ENCODE measurements at places on chromosomes 5 and 9.

- no peak for DNase-seq
Observed at GRCh38 chr5:41418220-41419031, 92.0 kb downstream of the PLCXD3 start.

- no peak for DNase-seq
Observed at GRCh38 chr5:138369261-138369660, 16.8 kb downstream of the KDM3B start.

- no peak for DNase-seq
Observed at GRCh38 chr5:93163010-93163663, 417.9 kb downstream of the NR2F1-AS1 start.

DNA sequence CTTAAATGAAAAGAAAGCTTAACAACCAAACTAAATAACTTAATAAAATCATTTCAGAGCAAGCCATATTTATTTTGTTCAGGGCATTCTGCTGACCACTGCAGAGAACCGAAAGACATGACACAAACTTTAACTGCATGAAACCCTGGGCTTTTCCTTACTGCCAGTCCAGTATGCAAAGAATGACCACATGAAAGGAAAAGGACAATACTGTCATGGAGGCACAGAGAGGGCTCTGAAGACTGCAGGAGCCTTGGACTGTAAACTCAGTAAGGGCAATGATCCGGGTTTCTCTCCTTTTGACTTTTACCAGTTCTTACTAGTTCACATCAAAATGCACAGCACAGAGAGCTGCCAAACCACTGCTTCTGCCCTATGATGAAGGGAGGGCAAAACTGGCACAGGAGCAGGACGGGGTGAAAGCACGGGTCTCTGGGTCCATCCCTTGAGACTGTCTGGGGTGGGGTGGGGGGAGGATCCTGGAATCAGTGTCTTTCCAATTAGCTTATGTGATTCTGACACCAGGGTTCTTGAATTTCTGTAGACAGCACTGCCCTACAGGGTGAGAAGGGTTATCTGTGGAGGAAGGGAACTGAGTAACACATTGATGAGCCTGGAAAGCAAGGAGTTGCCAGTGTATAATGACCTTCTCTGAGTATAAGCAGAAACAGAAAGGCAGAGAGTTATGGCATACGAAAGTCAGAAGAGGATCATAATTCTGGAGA lies 44.7 kb downstream of the RNF130 start:
- DNase-seq: no peak

DNA sequence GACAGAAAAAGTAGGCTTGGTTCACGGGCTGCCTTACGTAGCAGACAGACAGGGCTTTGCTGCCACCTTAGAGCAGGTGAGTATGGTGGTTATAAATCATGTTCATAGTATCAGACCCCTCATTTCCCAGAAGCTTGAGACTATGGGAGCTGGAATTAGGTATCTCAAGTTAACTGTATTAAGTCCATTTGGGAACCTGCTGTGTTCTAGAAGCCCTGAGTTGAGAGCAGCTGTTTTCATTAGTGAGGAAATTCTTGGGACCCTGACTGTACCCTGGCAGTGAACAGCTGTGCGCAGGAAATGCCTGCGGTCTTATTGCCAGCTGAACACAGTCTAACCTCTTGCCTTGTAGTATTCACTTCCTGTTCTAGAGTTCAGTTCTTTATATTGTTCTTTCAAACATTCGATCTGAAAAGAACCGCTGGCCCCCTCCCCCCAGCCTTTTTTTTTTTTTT lies 29.8 kb downstream of the UGCG start:
- DNase-seq: no peak

DNA sequence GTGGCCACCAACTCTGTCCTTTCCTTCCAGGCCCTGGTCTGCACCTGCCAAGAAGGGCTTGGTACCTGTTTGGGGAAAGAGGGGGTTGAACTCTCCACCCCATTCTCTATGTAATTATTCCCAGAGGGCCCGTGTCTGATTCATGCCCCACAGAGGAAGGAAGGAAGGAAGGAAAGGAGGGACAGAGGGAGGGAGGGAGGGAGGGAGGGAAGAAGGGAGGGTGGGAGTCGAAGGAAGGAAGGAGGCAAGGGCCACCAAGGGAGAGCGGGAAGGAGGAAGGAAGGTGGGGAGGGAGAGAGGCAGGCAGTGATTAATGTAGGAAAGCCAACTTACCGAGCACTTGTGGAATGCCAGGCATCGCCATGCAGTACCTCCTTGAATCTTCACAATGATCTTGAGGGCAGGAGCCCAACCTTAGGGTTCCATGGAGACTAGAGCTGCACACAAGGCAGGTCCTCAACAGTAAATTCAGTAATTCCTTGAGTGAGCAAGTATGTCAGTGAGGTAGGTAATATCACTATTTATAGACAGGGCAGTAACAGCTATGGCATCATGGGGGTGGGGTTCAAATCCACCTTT lies 75.8 kb downstream of the FGF18 start:
- no peak for DNase-seq

GRCh38 chr9:10265153-10265631 lies 347.6 kb downstream of the PTPRD start:
- DNase-seq: no peak

- no peak for DNase-seq
Observed at GRCh38 chr9:38177680-38178079, 108.7 kb upstream of the SHB start.

- DNase-seq: no peak
Observed at GRCh38 chr5:56450766-56451165, 217.6 kb upstream of the ANKRD55 start.

GRCh38 chr5:141915881-141916336 lies 7.8 kb upstream of the DELE1 start:
- DNase-seq: no peak

- no peak for DNase-seq
Observed at GRCh38 chr5:65967288-65968066, 41.1 kb downstream of the ERBIN start.

- no peak for DNase-seq
Observed at GRCh38 chr9:12718482-12719026, 25.4 kb downstream of the TYRP1 start.

DNA sequence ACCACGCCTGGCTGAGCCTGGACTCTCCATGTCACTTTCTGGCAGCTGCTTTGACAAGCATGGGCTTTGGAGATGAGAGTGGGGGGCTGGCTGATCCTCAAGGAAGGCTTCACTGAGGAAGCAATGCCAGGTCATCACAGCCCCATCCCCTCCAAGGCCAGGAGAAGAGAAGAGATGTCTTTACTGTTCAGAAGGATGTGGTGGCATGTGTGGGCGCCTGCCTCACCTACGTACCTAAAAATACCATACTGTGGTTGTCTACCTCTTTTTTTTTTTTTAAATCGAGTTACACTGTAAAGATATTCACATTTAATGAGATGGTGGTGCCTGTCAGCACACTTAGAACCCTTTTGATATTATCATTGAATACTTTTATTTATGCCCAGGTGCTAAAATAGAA lies 26.4 kb upstream of the CTNNA1 start:
- DNase-seq: no peak

DNA sequence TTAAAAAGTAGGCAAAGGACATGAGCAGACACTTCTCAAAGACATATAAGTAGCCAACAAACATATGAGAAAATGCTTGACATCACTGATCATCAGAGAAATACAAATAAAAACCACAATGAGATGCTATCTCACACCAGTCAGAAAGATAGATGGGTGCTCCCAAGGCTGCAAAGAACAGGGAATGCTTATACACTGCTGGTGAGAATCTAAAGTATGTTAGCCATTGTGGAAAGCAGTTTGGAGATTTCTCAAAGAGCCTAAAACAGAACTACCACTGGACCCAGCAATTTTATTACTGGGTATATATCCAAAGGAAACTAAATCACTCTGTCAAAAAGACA lies 154.2 kb downstream of the NDUFS4 start:
- no peak for DNase-seq

DNA sequence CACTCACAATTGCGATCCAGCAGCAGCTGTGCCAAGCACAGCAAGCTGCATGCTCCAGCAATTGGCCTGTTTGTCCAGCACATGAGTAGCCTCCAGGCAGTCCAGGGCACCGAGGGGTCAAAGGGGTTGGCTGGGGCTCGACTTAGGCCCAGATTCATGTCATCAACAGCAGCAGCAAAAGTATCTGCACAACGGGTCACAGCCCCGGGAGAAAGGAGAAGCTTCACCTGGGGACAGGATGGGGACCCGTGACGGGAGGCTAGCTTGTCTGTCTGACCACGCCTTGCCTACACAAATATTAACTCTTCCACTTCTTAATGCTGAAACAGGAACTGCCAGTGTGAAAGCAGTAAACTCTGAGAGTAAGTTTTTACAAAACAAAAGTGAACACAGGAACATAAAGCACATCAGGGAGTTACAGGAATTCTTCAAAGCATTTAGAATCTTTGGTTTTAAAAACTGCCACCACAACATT lies 191.2 kb downstream of the PIK3R1 start:
- no peak for DNase-seq

- DNase-seq: no peak
Observed at GRCh38 chr9:113899205-113899604, 23.1 kb downstream of the ZNF618 start.

- no peak for DNase-seq
Observed at GRCh38 chr9:4050916-4051315, 249.0 kb downstream of the GLIS3 start.

DNA sequence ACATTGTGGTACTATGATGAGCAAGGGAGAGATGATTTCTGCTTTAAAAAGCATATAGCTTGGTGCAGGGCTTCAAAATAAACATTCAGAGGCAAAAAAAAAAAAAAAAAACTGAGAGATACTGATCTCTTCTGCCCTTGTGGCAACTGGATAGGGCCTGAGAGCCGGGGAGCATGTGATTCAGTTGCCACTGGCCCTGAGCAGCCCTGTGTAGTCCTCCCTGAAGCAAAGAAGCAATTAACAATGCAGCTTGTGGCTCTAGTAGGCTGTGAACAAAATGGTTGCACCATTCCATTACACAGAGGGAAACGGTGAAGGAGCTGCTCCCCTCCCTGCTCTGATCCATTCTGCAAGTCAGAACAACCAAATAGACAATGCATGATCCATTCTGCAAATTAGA lies 347.5 kb upstream of the DAB2 start:
- no peak for DNase-seq

- DNase-seq: no peak
Observed at GRCh38 chr9:76559286-76559685, 100.3 kb downstream of the GCNT1 start.

- no peak for DNase-seq
Observed at GRCh38 chr5:170747357-170747756, 36.2 kb upstream of the GABRP start.

DNA sequence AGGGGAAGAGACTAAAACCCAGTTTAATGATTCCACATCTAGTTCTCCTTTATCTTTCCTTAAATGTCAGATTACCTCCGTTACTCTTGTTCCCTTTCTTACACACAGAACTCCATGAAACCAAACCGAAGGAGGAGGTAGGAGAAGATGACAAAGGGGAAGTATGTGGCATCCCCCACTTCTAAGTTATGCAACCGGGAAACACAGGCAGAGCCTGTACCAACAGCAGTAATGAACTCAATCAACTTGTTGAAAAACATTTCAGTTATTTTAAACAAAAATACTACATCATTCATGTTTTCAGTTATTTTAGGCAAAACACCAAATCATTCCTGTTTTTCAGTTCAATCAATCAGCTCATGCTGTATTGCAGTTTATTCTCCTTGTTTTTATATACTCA lies 101.8 kb downstream of the PCSK1 start:
- DNase-seq: no peak

DNA sequence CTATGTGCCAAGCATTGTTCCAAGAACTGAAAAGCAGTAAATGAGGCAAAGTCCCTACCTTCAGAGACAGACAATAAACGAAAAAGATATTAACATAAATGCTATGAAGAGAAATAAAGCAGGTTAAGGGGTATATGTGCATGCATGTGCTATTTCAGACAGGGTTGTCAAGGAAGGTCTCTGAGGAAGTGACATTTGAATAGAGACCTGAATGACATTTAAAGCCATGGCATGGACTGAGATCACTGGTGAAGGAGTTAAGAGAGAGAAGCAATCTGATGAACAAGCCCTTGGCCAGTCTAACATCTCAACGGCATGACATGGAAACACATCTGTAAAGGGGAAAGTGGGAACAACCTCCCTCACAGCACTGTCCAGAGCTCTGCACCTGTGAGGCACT lies 14.5 kb downstream of the FBXO10 start:
- no peak for DNase-seq

- DNase-seq: no peak
Observed at GRCh38 chr5:122263352-122264030, 48.5 kb upstream of the SNCAIP start.

DNA sequence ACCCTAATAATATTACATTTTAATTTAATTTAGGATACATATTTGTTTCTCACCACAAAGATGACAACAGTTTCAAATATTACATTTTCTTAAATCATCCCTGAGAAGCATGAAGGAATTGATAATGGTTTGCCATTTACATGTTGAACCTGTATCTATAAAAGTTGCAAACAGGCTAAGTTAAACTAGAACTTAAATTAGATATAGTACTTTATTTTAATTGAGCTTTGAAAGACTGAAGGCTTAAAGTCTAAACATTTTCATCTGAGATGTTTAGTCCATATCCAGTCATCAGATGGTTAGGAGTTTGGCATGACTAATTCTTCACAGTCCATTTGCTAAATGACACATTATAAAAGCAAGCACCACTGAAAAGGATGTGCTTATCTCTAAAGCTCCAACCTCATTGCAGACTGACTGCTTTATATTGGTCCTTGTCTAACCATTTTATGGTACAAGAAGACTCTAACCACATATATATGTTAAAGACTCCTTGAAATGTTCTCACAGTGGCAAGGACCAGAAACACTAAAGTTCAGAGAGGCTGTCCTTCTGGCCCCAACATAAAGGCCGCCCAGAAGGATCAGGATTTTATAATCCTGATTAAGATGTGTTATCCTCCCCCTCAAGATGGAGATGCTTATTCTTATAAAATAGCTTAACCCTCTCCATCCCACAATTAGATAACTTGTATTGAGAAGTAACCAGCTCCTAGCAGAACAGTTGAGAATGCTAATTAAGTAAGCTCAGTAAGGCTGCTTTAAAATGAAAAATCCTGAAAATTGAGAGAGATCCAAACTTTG lies 25.8 kb downstream of the WNT8A start:
- no peak for DNase-seq

DNA sequence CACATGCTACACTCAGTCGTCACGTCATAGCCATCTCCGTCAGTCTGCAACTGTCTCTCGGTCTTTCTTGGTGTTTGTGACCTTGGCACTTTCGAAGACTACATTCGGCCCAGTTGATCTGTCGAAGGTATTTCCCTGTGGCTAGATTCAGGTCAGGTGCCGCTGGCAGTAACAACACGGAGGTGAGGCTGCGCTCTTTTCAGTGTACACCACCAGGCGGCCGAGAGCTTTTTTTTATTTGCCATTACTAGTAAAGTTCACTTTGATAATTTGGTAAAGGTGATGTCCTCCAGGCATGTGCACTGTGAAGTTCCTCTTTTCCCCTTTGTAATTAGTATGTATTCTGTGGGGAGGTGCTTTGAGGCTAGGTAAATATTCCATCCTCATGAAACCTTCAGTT lies 49.7 kb downstream of the RNF130 start:
- no peak for DNase-seq

- DNase-seq: no peak
Observed at GRCh38 chr5:42924226-42924625, 112.5 kb upstream of the SELENOP start.

GRCh38 chr9:137007816-137008270 lies 11.5 kb upstream of the CLIC3 start:
- no peak for DNase-seq

- no peak for DNase-seq
Observed at GRCh38 chr9:134660407-134660806, 18.8 kb downstream of the COL5A1 start.

- DNase-seq: no peak
Observed at GRCh38 chr9:76475686-76476085, 16.7 kb downstream of the GCNT1 start.

GRCh38 chr5:90675222-90675621 lies 116.6 kb downstream of the ADGRV1 start:
- DNase-seq: no peak

GRCh38 chr5:72649449-72649848 lies 142.2 kb upstream of the ZNF366 start:
- no peak for DNase-seq
